ENCODE measurements at places on chromosomes 16 and 17. TPM values are rescaled to one million over a fixed set of nuclear protein-coding genes. Genes with fewer than 3 reads are reported as not detected.

Gene MMP15
- 2.1 TPM for total RNA-seq

Gene MAPT
- total RNA-seq = 0.51 TPM

Gene HBZ
- total RNA-seq = not detected

Gene LDAF1
- total RNA-seq = 112 TPM

Gene TLCD2
- 5.1 TPM for total RNA-seq

Gene CTRB1
- total RNA-seq = not detected

Gene LLGL2
- 0.33 TPM for total RNA-seq

Gene HOXB6
- total RNA-seq = 16.2 TPM

DNA sequence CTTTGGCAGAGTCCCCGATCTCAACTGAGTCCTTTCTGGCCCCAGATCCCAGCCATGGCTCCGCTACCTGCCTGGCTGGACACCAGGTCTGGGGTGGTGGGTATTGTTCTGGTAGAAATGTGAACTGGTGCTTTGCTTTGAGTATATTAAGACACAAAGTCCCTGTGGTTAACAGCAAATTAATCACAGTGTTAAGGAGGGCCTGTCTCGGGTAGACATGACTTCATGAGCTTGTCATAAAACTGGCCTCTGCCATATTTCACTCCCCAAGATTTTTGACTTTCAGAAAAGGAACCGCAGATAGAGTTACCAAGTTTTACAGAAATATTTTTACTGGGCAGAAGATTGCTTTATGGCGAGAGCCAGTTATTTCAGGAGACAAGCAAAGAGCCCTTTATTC lies 19.5 kb downstream of the NKD1 start:
- DNase-seq = no peak
- H3K27ac ChIP-seq = no peak overlapping the region
- H3K27me3 ChIP-seq = peaks cover 9% of the 10 kb centered on the region
- H3K4me3 ChIP-seq = no peak overlapping the region
- no peaks in the 10 kb centered on the region for H3K36me3 ChIP-seq

GRCh38 chr16:46884513-46885293 lies 541 bp downstream of the GPT2 start:
- H3K4me3 ChIP-seq = peak overlapping the region; percentile 75
- H3K36me3 ChIP-seq = no peaks in the 10 kb centered on the region
- H3K4me1 ChIP-seq = peaks cover 3% of the 10 kb centered on the region
- H3K27ac ChIP-seq = no peak overlapping the region

GRCh38 chr16:48629016-48629415 lies 19.0 kb upstream of the N4BP1 start:
- no peak overlapping the region for H3K27ac ChIP-seq
- H3K27me3 ChIP-seq = no peaks in the 10 kb centered on the region
- no peak overlapping the region for H3K4me3 ChIP-seq
- H3K4me1 ChIP-seq = peaks cover 3% of the 10 kb centered on the region
- DNase-seq = no peak

- H3K4me1 ChIP-seq = no peaks in the 10 kb centered on the region
- no peak overlapping the region for H3K27ac ChIP-seq
- H3K4me3 ChIP-seq = no peak overlapping the region
- no peaks in the 10 kb centered on the region for H3K36me3 ChIP-seq
- no peaks in the 10 kb centered on the region for H3K27me3 ChIP-seq
Measured at GRCh38 chr16:78455861-78456260, 356.4 kb downstream of the WWOX start.

DNA sequence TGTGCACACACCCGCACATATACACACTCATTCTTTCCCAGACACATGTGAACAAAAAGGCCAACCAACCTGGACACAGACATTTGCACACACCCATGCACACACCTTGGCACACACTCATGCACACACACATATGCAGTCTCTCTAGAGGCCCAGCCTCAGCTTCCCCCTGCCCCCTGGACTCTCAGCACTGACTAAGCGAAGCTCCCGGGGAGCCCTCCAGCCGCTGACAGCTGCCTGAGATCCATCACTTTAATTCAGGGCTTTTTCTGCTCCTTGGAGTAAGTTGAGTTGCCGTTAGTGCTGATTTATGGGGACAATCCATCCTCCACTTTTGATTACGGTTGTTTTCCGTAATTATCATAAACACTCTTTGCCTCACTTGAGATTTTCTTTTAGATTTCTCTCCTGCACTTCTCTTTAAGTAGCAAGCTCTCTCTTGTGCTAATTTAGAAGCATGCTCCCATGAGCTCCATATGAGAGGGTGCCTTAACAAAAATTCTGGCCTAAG lies 158.6 kb upstream of the CDC42EP4 start:
- no peaks in the 10 kb centered on the region for H3K36me3 ChIP-seq
- H3K27ac ChIP-seq = no peak overlapping the region
- no peaks in the 10 kb centered on the region for H3K27me3 ChIP-seq

GRCh38 chr17:14926526-14927122 lies 338.5 kb downstream of the PMP22 start:
- no peaks in the 10 kb centered on the region for H3K27me3 ChIP-seq
- H3K27ac ChIP-seq = no peak overlapping the region
- H3K36me3 ChIP-seq = no peaks in the 10 kb centered on the region
- peak; percentile 48 for DNase-seq

- H3K4me3 ChIP-seq = no peak overlapping the region
- no peaks in the 10 kb centered on the region for H3K4me1 ChIP-seq
- H3K27me3 ChIP-seq = no peaks in the 10 kb centered on the region
Measured at GRCh38 chr16:88658714-88659113, 4.2 kb downstream of the MVD start.

DNA sequence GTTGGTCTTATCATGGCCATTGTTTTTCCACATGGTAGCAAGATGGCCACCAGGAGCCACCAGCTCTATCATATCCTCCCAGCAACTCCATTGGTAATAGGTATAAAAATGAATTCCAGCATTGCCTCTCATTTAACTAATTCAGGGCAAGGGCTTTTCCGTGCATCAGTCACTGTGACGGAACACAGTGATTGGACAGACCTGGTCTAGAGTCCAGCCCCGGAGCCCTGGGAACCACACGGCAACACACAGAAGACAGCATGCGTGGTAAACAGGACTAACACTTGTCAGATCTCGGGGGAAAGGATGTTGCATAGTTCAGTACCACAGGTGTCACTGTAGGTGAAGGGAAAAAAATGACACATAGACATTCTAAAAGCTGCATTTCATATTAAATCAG lies 638.0 kb upstream of the RBFOX1 start:
- no peaks in the 10 kb centered on the region for H3K4me1 ChIP-seq
- H3K27ac ChIP-seq = no peak overlapping the region
- H3K36me3 ChIP-seq = no peaks in the 10 kb centered on the region
- no peaks in the 10 kb centered on the region for H3K27me3 ChIP-seq
- H3K4me3 ChIP-seq = no peak overlapping the region
- DNase-seq = no peak

- H3K4me3 ChIP-seq = peak overlapping the region; percentile 15
- H3K27me3 ChIP-seq = no peaks in the 10 kb centered on the region
- peak overlapping the region; percentile 37 for H3K27ac ChIP-seq
Measured at GRCh38 chr17:29722411-29723198, 99.9 kb upstream of the CORO6 start.

GRCh38 chr16:56653218-56653617 lies 1.5 kb downstream of the MT1B start:
- no peaks in the 10 kb centered on the region for H3K4me1 ChIP-seq
- no peaks in the 10 kb centered on the region for H3K36me3 ChIP-seq

All from fibroblast of lung (primary cell).